Activated naive CD4-positive, alpha-beta T cell (primary cell): ENCODE measurements at places on chromosomes 1 and 21.

DNA sequence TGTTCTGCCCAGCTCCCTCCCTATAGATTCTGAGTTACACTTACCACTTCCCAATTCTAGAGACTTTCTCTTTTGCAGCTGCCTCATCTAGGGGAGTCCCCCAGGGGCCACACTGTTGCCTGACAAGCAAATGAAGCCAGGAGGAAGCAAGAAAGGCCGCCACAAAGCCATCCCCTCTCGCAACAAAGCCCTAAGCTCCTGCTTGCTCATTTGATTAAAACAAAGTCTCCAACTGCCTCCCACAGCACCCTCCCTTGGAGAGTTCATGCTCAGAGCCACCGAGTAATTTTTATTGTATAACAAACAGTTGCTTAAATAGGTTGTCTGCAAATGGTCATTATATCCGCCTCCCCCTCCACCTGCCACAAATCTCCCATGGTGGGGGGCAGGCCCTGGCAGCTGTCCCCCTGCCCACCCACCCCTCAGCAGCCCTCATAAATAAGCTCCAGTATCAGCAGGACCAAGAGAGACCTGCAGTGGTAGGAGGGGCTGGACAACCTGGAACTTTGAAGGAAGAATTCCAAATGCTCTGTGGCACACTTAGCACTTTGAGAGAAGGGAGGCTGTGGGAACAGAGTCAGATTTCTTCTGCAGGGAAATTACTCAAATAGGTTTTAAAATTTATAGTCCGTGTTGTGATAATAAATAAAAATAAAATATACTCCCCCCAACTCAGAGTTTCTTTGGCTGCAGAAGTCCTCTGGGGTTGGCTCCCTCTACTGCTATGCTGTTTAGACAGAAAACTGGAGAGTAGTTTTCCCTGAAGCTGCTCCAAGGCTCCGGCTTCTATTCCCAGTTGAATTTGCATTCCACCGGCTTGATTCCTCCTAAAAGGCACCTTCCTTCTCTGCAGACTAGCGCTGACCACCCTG, 237.5 kb downstream of the TTLL7 start:
- no peak for DNase-seq

- DNase-seq, result no peak
These were observed 15.3 kb upstream of the POU3F1 start for GRCh38 chr1:38061883-38062328.

DNA sequence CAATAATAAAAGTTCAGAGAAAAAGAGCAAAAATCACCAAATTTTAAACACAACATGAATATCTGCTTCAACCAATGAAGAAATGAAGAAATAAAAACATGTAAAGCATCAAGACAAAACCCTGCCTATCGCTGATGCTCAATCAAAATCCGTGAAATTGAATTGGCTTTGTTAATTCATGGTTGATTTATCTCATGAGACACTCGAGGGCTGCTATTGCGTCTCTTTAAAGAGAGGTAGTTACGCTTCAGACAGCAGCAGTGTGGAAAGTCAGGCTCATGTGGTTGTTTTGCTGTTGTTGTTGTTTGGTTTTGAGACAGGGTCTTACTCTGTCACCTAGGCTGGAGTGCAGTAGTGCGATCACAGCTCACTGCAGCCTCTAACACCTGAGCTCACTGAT, 65.5 kb upstream of the RGS7 start:
- no peak for DNase-seq

- no peak for DNase-seq
These were observed 7.2 kb downstream of the APCS start for GRCh38 chr1:159594625-159595405.

- no peak for DNase-seq
These were observed 27.5 kb upstream of the STMN1 start for GRCh38 chr1:25933479-25934365.

- DNase-seq, result no peak
These were observed 97.5 kb upstream of the ARHGEF16 start for GRCh38 chr1:3356827-3357460.
